Adipocyte (in vitro differentiated cells): ENCODE measurements at places on chromosomes 16 and 17.

DNA sequence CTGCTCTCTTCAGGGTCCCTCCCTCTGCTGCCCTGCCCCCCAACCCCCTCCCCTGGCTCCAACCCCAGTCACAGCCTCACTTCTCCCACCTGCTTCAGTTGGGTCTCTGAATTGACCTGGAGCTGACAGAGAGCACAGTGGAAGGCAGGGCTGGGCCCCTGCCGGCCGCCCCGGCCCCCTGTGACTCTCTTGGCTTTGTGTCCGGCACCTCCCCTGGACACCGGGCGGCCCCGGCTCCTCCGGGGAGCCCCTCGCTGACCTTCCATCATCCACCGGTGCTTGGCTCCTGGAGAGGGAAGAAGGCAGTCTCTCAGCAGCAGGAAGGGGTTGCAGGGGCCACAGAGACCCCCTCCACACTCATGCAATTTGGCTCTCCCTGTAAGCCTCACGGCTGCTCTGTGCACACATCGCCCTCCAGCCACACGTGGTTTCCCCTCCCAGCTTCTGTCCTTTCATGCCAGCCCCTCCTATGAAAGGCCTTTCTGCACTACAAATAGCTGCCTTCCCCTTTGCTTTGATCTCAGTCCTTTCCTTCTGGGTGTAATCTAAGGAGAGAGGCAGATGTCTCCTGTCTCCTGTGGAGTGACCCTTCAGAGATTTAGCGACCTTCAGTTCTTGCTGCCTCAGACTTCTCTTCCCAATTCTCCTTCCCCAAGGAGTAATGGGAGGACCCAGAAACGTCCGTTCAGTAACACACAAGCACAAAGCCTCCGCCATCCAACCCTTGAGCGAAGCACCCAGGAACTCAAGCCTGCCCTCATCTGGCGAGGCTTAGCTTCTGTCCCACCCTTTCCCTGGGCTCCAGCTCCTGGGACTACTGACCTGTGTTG, 8.3 kb downstream of the NKIRAS2 start:
- no peak for DNase-seq

DNA sequence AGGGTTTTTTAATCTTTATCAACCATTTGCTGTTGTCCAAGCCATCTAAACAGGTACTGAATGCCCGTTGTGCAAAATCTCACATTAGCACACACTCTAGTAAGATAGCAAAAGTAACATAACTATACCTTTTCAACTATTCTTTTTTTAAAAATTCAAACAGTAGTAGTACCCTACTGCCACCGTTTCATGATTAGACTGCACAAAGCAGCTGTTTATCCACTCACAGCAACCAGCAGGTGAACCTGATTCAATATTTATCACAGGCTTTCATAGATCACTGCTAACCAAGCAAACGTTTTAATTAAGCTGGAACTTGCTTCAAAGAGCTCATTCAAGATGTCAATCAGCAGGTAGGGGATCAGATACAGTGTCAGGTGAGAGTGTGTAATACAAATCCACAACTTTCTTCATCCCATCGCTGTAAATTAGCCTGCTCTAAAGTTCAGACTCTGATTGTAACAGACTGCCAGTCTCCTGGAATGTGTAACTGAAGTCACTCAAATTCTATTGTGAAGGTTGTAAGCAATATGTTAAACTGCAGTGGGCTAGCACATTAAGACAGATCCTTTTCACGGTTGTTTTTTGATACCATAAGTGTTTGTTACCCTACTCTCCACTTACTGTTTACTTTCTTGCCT, 47.3 kb downstream of the BRIP1 start:
- DNase-seq, result no peak

DNA sequence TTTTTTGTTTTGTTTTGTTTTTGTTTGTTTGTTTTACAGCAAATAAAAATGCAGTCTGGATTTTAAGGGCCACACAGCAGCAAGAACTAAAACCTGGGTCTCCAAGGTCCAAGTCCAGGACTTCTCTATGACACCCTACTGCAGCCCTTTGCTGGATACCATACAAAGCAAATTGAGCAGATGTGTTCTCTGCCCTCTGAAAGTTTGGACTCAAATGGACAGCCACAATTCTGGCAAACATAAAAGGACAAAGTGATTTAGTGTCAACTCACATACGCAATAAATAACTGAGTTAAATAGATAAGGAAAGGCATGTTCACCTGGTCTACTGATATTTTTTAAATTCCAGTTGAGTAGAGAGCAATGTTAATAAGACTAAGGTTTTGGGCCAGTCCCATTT, 7.7 kb upstream of the ZNF652 start:
- DNase-seq, result no peak

DNA sequence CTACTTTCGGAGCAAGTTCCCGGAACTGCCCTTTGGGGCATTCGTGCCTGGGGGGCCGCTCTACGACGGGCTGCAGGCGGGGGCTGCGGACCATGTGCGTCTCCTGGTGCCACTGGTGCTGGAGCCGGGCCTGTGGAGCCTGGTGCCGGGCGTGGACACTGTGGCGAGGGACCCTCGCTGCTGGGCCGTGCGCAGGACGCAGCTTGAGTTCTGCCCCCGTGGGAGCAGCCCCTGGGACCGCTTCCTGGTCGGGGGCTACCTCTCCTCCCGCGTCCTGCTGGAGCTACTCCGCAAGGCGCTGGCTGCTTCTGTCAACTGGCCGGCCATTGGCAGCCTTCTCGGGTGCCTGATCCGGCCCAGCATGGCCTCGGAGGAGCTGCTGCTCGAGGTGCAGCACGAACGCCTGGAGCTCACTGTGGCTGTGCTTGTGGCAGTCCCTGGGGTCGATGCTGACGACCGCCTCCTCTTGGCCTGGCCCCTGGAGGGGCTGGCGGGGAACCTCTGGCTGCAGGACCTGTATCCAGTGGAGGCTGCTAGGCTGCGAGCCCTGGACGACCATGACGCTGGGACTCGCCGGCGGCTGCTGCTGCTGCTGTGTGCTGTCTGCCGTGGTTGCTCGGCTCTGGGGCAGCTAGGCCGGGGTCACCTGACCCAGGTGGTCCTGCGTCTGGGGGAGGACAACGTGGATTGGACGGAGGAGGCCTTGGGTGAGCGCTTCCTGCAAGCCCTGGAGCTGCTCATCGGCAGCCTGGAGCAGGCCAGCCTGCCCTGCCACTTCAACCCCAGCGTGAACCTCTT, 3.6 kb downstream of the MIEF2 start:
- DNase-seq, result no peak

- DNase-seq, result no peak
These were observed 60.6 kb downstream of the TNFRSF13B start for GRCh38 chr17:16911141-16911937.
